RPMI7951 (cell line): ENCODE measurements at places on chromosomes 1 and 21. TPM values are rescaled to one million over a fixed set of nuclear protein-coding genes. Genes with fewer than 3 reads are reported as not detected.

LRRC3 gene
- 1.6 and 1.9 TPM in 2 replicates for total RNA-seq

OLFML3 gene
- 9.1 and 9.7 TPM in 2 replicates for total RNA-seq

GRCh38 chr1:41354956-41355355 is 6.3 kb upstream of the FOXO6 start:
- no peak for DNase-seq

- DNase-seq = no peak
Observed at GRCh38 chr1:10561497-10561896, 86.7 kb downstream of the PEX14 start.

DNA sequence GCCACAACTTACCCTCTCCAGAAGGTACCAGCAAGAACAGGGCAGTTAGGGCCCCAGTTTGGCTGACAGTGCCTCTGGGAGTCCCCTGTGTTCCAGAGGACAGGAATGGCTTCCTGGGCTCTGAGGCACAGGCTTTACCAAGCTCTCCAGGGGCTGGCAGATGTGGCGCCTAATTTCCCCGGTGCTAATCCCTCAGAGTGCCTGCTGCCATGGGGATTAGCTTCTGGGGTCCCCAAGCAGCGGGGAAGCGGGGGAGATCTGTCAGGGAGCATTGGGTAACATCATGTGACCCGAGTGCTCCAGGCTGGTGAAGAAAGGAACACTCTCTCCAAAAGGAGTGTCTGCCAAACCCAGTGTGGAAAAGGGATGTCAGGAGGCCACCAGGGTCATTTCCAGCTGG is at the start of gene LACTBL1:
Gene LACTBL1, minus strand, starts transcription at position 107 of the 400 bp plus-strand sequence. CDS start 550 bp downstream, outside the sequence.
- no peak for DNase-seq

GRCh38 chr1:234980645-234981396 is 147.8 kb downstream of the TOMM20 start:
- peak; percentile 100 for DNase-seq
